ENCODE measurements at places on chromosomes 1 and 21.
A peak's percentile ranks its signal among the peaks of the same experiment; 100 is the strongest.

- DNase-seq = no peak
Observed at GRCh38 chr1:56827711-56828110, 8.5 kb upstream of the FYB2 start.

GRCh38 chr1:215890438-215890837 is 323.3 kb downstream of the KCTD3 start:
- DNase-seq = no peak

DNA sequence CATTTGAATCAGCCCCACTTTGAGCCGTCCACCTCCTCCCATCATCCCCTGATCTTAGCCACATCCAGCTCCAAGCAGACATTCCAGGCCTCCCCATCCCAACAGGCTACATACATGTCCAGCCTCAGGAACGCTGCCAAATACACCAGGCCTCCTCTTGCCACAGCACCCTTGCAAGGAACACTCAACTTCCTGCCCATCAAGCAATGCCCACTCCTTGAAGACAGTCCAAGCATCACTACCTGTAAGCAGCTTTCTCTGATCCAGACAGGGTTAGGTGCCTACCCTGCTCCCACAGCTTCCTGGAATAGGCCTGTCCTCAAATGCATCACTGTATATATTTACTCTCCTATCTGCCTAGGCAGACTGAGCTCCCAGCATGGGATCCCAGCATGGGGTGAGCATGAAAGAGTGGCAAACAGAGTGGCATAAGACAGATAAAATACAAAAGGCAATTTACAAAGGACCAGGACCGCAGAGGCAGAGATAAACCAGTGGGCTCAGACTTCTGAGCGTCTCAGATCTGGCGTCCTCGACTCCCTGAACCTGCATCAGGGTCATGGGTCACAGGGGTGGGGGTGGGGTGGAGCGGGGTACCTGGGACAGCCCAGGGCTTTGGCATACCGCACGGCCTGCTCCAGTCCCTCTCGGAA is 816 bp downstream of the HYI start:
- DNase-seq = no peak

- no peak for DNase-seq
Observed at GRCh38 chr1:67138813-67139499, 4.2 kb upstream of the C1orf141 start.

GRCh38 chr21:19914028-19914427 is 1084.2 kb upstream of the NCAM2 start:
- DNase-seq = no peak

DNA sequence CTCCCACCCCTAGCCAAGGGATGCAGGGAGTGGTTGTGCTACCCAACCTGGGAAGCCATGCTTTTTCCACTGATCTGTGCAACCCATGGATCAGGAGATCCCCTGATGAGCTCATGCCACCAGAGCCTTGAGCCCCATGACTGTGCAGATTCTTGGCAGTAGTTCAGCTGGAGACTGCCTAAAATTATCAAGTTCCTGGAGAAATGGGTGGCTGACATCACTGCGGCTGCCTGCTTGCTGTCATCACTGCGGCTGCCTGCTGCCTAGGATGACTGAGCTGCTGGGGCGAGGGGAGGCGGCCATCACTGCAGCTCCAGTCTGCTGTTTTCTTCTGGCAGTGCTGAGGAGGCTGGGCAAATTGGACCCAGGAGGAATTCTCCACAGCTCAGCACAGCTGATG is 159.2 kb downstream of the AGBL4 start:
- no peak for DNase-seq

DNA sequence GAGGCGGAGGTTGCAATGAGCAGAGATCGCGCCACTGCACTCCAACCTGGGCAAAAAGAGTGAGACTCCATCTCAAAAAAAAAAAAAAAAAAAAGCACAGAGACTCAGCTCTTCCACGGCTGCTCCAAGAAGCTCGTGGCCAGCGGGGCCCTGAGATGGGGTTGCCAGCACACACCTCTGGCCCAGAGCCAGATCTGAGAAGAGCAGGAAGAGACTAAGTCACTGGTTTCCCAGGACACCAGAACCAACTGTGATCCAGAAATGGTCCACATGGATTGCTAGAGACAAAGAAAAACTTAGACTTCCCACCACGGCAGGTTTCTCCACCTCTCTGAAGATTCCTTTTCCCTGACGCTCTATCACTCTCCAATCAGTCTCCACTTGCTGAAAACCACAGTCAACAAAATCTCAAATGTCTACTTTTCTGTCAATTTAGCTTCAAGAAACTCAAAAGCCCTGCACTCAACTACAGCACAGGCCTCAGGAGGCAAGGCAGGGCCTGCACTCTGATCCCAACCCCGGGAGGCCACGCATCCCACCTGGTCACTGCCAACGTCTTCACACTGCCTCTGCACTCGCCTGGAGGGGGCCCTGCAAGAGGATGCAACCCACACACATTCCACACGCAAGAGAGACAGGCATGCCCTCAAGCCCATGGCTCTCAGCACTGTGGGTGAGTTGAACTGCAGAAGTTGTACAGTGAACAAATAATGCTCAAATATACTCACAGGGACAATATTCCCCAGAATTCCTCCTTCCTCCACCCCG is 79.0 kb downstream of the NPHP4 start:
- no peak for DNase-seq

GRCh38 chr1:205629751-205630150 is 2.1 kb downstream of the ELK4 start:
- DNase-seq = peak; percentile 13

DNA sequence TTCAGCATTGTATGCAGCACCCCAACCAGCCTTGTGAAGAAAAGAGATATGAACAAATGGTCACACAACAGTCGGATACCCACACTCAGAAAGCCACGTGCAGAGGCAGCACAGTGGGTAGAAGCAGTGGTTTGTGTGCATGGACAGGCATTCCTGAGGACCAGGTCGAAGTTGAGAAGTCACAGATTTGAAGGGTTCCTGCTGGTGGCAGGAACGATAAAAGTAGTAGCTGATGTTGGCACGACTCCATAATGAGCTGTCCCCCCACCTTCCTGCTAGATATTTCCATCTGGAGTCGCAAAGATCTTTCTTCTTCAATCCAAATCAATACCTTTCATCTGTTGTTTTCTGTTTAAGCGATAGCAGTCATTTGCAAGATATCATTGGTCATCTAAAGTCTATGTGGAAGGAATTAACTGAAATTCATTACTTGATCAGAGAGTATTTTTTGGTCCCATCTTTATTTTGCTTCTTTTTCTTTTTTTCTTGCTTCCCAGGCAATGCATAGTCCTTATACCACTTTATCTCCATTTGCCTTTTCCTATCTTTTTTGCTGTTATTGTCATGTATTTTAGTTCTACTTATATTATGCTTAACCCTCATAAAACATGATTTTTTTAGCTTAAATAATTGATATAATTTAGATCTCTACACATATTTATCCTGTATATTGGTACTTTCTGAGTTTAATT is 176.4 kb downstream of the DHRS3 start:
- no peak for DNase-seq

DNA sequence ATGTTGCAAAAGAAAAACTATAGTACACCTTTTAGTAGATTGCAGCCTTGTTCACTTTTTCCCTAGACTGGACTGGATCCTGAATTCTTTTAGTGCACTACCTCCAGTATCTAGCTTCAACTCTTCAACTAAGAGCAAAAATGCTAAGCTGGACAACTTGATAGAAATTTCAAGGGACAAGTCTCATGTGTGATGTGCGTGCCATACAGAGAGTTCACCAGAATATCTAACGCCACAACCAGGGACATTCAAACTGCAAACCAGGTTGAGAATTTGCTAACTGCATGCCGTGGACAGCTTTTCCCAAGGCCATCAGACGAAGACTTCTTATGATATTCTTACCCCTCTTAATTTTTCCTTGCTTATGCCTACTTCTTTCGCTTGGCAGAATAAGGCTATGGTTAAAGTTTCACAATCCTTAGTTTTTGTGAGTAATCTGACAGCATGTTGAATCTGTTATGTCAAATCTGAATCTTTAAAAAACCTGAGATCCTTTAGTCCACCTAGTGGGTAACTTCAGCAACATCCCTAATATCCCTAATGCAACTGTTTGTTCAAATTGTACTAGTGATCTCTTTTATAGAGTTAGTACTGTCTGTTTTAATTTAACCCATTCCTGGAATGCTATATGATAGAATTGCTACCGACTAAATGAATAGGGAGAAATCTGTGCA is 66.4 kb downstream of the DDAH1 start:
- no peak for DNase-seq

- DNase-seq = peak; percentile 17
Observed at GRCh38 chr1:153944005-153944826, 2.3 kb downstream of the DENND4B start.

DNA sequence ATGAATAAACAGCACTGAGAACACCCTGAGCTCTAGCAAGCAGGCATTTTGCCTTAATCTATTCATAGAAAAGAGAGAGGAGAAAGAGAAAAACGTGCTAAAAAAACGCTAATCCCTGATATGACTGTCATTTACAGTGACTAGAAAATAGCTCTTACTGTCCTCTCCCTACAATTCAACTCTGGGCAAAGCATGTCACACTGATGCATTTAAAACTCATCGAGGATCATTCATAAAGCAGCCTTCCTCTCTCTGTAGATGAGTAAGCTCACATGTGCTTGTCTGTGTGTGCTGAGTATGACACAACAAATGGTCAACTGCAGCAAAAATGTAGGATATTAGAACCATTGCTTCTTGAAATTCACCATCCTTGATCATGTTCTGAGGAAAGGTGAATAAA is 109.0 kb downstream of the SGIP1 start:
- DNase-seq = no peak

DNA sequence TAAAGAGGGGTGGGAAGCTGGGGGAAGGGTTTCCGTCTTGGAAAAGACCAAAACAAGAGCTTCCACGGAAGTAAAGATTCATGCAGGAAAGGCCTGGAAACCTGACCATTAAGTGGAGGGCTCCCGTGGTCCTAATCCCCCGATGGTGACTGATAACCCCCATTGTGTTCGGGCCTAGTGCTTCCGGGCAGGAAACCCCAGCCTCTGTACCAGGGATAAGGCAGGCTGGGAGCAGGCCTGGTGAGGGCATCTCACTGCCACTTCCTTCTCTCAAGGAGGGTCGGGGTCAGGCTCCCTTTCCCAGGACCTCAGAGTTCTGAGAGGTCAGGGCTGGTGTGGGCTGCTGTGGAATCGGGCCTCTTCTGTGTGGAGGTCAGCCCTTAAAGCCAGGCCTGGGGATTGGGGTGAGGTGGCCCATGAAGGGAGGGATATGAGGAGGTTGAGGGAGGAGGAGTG is 136.9 kb downstream of the CDC7 start:
- DNase-seq = no peak

DNA sequence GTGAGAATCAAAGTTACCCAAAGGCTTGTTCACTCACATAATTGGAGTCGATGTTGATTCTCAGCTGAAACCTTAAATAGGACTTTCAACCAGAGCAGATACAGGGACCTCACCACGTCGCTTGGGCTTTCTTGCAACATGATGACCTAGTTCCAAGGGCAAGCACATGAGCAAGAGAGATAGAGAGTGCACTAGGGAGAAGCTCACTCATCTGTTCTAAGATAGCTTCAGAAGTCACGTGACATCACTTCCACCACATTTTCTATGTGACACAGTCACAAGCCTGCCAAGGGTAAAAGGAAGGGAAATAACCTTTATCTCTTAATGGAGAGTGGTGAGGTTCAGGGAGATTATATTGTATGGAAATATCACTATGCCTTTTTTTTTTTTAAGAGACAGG is 470.1 kb upstream of the PLXNA2 start:
- DNase-seq = no peak

- no peak for DNase-seq
Observed at GRCh38 chr1:37944816-37945215, 2.0 kb downstream of the INPP5B start.

DNA sequence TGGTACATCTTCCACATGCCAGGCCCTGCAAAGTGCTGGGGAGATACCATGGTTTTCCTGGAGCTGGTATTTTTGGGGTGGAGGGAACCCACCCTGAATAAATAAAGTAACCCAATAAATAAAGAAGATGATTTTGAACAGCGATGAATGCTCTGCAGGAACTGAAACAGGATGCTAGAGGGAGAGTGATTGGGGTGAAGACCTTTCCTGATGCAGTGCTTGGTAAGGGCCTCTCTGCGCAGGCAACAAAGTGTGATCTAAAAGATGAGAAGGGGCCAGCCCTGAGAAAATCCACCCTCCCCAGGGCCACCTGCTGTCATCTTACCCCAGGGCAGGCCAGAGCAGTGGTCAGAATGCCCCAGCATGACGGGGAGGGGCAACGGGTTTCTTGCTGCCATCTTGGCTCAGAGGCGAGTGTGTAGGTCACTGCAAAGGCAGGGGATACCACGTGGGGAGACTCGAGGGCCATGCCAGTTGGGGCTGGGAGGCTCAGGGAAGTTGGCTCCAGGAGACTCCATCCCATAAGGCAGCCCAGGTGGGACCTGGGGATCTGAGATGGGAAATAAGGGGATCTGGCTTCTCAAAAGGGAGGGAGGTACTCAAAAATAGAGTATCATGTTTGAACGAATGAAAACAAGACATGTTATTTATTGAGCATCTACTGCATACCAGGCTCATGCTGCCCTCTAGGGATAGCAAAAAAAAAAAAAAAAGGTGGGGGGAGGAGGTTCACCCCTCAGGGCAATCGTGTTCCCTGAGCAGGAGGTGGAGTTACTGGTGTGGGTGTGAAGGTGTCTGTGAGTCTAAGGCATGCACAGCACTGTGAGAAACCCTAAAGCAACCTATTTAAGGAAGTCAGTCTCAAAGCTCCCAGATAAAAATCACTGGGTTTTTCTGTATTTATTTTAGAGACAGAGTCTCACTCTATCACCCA is 2.8 kb downstream of the SRARP start:
- DNase-seq = no peak

DNA sequence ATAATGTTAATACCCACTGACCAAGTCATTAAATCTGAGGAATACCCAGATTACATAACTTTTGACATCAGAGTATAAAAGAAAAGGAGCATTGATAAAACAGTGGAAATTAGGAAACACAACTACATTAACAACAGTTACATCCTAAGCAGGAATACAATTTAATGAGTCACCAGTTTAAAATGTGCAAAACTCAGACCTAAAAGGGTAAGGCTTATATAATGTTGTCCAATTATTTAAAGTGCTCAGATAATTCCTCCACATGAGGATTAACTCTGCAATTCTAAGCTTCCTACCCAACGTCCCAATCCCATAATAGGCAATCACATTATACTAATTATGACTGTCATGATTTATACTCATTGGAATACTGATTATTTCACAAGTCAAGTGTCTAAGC is 50.5 kb downstream of the ABL2 start:
- no peak for DNase-seq

GRCh38 chr1:167227934-167228378 is 7.3 kb downstream of the POU2F1 start:
- no peak for DNase-seq

DNA sequence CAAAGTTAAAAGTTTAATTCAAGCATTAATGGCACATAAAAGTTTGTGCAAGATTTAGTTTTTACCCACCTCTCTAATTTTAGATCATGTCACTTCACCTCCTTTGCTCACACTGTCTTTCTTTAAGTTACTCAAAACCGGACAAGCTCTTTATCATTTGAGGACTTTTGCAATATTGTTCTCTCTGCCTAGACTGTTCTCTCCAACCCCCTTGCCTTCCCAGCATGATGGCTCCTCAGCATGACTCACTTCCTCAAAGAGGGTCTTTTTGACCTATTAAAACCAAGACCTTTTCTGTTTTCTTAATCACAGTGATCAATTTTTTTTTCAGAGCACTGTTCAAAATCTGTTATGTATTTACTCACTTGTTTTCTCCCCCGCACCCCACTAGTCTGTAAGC is 61.3 kb downstream of the XKR8 start:
- no peak for DNase-seq

GRCh38 chr1:150281758-150282557 is at the start of gene CIART:
TSS of gene CIART (plus strand) at chr1:150282554. CDS start at chr1:150283268, 714 bp downstream.
- DNase-seq = peak; percentile 91

- DNase-seq = no peak
Observed at GRCh38 chr1:33377013-33377412, 53.9 kb downstream of the PHC2 start.

- no peak for DNase-seq
Observed at GRCh38 chr1:205030241-205030640, 12.8 kb upstream of the CNTN2 start.

Measured in CD4-positive, alpha-beta T cell treated with Interferon gamma for 1 hour (primary cell).